ENCODE measurements at places on chromosomes 2 and 18.

GRCh38 chr2:232543928-232544631 is 4.6 kb downstream of the CHRNG start:
- no peak for DNase-seq

DNA sequence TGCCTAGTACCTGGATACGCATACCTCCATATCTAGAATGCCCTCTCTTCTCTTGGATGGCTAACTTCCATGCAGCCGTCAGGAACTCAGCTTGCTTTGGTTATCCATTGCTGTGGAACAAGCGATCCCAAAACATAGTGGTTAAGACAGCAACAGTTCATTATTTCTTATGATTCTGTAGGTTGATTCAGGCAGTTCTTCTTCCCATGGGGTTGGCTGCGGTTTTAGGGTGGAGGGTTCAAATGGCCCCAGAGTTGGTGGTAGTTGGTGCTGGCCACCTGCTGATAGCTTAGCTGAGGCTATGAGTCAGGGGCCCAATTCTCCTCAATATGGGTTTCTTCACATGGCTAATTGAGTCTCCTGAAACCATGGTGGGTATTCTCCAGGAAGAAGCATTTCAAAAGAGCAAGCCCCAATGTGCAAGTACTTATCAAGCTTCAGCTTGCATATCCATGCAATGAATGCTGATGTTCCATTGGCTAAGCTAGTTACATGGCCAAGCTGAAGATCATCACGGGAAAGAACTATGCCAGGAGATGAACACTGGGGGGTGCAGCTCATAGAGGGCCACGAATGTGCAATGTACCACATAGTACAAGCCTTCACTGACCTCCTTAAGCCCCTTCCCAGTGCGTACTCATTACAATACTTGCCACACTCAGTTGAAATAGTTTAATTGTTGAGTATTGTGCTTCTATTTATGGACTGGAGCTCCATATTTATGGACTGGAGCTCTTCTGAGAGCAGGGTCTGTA is 10.0 kb upstream of the RHOB start:
- no peak for DNase-seq

DNA sequence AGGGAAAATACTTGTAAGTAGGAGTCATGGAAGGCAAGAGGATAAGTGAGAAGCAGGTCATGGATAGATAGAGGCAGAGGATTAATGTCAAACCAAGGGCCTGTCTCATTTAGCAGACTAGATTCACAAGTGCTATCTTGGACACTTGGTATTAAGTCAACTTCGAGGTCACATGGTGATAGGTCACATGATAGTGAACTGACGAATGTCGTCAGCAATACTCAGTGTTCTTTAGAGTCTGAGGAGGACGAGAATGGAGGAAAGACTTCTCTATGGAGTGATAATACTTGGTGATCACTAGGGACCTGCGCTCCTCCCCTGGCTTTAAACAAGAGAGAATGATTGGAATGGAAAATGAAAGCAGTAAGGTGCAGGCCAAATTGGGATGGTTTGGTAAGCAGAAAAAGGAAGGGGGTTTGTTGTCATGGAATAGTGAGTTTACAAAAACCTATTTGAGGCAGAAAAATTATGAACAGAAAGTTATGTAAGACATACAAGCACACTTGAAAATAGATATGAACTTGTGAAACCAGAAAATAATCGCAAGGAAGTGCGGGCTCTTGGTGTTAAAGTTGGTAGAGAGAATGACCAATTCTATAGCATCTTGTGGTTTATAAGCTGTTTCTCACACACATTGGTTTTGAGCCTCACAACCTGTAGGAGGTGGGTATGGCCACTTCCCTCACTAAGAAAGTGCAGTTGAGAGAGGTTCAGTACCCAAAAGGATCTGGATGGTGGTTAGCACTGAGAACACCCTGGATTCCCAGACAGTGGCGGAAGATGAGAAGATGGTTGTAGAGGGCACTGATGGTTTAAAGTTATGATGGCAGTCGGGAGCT is 141.5 kb downstream of the WDSUB1 start:
- no peak for DNase-seq

DNA sequence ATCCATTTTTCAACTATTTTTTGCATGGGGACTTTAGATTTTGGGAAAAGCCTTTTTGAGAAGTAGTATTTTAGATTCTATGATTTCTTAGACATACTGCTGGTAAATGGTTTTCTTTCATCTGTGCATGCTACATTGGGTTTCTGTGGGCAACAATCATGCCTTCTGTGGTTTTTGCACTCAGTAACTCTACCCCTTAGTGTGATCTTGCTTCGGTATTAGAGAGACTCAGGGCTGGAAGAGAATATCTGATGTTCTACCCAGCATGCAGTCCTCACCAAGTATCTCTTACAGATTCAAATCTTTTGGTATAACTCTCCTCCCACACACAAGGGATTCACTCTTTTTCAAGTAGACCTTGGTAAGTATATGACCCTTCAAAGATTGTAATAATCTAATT is 183.0 kb downstream of the PMAIP1 start:
- no peak for DNase-seq

GRCh38 chr18:22349966-22350365 is 67.7 kb downstream of the CTAGE1 start:
- no peak for DNase-seq

- no peak for DNase-seq
These were observed 123.7 kb upstream of the SMAD7 start for GRCh38 chr18:49074505-49074904.

DNA sequence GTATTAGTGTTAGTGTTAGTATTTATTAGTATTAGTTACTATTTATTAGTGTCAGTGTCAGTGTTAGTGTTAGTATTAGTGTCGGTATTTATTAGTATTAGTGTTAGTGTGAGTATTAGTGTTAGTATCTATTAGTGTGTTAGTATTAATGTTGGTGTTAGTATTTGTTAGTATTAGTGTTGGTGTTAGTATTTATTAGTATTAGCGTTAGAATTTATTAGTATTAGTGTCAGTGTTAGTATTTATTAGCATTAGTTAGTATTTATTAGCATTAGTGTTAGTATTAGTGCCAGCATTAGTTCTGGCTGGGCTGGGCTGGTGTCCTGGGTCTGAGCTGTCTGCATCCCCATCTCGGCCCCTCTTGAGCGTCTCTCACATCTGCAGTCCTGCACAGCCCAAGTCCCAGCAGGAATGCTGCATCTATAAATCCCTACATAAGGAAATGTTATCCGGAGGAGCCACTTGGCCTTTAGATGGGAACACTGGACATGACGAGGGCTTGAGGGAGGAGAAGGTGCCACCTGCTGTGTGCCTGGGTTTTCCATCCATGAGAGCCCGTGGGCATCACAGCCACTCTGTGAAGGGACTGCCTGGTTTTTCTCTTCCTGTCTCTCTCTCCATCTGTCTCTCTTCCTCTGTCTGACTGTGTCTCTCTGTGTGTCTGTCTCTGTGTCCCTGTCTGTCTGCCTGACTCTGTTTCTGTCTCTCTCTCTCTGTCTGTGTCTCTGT is 33.6 kb downstream of the TWIST2 start:
- DNase-seq: no peak

- no peak for DNase-seq
These were observed 256.6 kb upstream of the ID2 start for GRCh38 chr2:8424997-8425900.
